ENCODE measurements at places on chromosomes 4 and X.

DNA sequence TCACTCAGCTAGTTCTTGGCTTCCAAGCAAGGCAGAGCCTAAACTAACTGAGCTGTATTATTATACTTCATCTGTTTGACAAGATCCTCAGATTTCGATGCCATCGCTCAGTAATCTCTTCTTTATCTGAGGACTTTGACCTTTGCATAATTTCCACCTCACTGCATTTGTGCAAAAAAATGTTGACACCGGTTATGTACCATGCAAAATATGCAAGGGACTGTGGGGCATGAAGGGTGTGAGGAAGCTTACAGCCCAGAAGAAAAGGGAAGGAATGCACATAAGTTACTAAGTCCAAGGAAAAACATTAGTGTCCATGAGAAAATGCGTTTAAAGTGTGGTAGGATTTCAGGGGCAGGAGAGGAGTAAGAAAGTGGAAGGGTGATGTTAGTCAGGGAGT is 295.4 kb downstream of the PACRGL start:
- no peak for DNase-seq

GRCh38 chr4:3308691-3309090 is 15.9 kb downstream of the RGS12 start:
- no peak for DNase-seq

GRCh38 chr4:20109391-20109790 is 142.3 kb upstream of the SLIT2 start:
- no peak for DNase-seq

DNA sequence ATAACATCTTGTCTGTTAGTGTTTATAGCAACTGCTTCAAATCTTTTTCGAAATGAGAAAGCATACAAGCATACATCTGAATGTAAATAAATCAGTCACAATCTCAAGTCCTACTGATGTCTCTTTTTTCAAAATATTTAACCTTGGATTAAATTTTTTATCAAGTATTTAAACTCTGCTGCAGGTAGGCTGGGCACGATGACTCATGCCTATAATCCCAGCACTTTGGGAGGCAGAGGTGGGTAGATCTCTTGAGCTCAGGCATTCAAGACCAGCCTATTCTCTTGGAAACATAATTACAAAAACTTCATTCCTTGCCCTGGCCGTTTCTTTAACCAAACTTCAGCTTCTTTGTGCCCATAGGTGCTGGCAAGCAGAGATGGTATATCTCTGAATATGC is 540.3 kb upstream of the GALNT7 start:
- DNase-seq: no peak

DNA sequence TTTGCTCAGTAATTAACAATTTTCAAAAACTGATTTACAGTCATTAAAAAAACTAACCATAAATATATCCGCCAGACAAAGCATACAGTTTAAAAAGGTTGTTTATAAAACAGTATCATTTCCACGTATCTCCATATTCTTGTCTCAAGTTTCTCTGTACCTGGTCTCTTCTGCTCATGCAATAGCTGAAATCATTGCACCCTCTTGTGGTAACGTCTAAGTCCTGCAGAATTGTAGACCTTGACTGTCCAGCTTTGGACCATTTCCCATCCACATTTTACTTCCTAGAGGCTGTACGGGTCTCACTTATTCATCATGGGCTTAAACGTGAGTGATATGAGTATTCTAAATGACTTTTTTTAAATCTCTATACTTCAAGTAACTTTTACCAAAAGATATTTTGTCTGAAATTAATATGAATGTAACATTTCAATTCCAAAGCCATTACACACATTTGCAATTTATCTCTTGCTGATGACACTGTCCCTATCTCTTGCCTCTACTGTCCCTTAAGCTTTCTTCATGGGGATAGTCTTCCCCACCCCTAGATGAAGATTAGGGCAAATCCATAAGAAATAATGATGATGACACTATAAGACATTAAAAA is 118.5 kb downstream of the BTC start:
- peak; percentile 51 for DNase-seq

DNA sequence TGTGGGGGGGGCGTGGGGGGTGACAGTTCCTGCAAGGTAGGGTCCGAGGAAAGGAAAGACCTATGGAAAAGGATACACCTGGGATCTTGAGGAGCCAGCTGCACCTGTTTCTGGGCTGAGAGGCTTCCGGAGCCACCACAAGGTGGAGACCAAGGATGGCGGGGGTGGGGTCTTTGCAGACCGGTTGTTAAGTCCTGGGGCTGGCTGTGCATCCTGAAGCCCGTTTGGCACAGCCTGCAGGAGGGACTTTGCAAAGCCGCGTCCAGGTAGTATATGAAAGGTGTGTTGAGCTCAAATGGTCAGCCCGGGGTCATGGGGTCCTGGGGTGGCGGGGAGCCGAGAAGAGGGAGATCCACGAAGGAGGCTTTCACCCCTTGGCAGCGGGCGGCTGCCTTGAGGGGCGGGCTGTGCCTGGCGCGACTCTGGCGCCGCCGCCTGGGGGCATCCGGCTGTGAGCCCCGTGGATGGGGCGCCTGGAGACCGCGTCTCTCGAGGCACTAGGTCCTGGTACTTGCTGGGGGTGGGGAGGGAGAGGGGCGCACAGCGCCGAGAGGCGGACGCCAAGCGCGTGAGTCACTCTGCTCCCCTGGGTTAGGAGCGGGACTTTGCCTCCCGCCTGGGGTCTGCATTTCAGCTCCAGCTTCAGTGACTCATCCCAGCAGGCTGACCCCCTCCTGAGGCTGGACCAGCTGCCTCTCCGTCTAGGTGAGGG is 58.2 kb upstream of the DYNLT3 start:
- DNase-seq: peak; percentile 46

GRCh38 chrX:77640702-77641101 is 145.3 kb downstream of the ATRX start:
- DNase-seq: no peak

- DNase-seq: no peak
Observed at GRCh38 chr4:30943356-30943755, 223.2 kb downstream of the PCDH7 start.

DNA sequence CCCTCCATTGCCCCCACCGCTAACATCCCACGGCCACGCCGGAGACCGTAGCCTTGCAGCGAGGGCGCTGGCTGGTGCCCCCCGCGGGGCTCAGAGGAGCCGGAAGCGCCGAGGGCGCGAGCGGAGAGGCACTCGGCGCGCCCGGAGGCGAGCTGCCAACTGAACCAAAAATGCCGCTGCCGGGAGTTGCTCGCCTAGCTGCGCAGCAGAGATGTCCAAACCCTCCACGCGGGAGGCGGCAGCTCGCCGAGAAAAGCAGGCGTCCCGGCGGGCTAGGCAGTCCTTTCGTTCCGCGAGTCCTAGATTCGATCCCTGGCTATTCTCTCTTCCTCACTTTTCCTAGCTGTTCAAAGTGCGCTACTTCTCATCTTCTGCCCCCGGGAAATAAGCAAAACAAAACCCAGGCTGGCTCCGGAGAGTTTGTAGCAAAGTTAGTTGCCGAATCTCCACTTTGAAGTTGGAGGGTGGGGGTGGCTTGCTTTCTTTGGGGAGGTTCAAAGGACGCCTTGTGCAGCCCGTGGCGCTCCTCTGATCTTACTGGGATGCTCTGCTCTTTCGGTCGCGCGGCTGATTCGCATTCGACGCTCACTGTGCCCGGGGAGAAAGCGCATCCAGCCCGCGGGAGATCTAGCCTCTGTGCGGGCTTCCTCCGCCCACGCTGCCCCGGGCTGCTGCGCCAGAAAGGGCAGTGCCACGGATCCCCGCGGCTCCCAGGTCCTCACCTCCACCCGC is 723 bp downstream of the NKX6-1 start:
- DNase-seq: peak; percentile 75

- peak; percentile 81 for DNase-seq
Observed at GRCh38 chrX:101595739-101596419, 21.9 kb downstream of the ARMCX6 start.

- DNase-seq: no peak
Observed at GRCh38 chr4:158825433-158826036, 56.7 kb downstream of the FNIP2 start.

- no peak for DNase-seq
Observed at GRCh38 chr4:81652069-81652478, 180.4 kb upstream of the RASGEF1B start.

GRCh38 chrX:11537141-11537540 is 128.6 kb downstream of the ARHGAP6 start:
- no peak for DNase-seq

DNA sequence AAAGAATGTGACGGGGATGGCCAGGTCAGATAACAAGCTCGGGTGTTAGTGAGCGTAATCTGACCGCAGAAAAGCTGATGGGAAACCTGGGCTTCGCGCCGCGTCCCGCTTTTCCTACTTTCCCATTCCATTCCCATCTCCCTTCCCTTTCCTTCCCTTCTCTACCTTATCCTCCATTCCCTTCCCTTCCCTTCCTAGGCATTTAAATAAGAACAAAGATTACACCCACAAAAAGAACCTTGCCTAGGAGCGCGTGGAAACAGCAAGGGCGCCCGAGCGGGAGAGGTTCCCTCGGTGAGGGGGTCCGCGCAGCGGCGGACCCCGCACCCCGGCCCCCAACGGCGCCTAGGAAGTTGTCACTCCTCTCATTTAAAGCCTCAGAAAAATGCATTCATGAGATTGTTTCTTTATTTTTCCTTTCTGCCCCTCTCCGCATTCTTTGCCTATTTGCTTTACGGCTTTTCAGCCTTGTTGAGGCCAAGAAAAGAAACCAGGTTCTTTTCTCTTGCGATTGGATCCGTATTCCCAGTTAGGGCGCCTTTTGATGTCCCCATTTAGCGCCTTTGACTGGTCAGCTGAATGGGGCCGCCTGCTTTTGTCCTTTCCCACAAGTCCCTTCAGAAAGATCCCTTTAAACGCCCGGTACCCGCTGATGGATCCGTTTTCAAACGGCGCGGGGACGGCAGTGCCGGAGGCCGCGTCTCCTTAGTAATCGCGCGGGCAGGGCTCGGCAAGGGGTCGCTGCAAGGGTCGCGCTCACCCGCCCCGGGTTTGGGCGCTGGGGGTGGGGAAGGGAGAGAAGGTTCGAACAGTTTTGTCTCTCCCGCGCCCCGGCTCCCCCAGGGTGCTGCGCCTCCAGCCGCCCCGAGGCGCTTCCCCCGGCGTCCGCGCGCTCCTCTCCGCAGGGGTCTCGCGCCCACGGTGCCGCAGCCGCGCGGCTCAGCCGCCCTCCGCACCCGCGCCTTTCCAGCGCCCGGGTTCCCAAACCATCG is 54.1 kb upstream of the TMEM33 start:
- peak; percentile 74 for DNase-seq

- no peak for DNase-seq
Observed at GRCh38 chrX:20144491-20144890, 2.9 kb upstream of the EIF1AX start.

DNA sequence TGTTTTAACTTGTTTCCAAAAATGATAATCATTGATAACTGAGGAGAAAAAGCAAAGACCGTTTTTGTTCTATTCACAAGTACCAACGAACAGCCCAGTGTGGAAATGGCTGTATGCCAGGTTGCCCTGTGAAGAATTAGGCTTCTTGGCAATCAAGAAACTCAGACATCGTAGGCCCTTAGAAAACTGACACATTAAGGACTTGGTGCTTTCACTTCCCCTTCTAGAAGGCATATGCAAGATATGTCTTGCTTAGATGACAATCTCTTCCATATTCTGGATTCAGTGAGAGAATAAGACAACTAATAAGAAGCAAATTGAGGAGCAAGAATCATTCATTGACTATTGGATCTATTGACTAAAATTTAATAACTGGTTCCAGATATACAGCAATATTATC is 56.6 kb downstream of the ANAPC10 start:
- no peak for DNase-seq

- no peak for DNase-seq
Observed at GRCh38 chr4:17427991-17428390, 83.9 kb downstream of the QDPR start.

- no peak for DNase-seq
Observed at GRCh38 chrX:46582325-46582724, 8.8 kb downstream of the CHST7 start.

GRCh38 chr4:165325732-165326512 is 1.5 kb upstream of the MSMO1 start:
- DNase-seq: peak; percentile 39

- DNase-seq: no peak
Observed at GRCh38 chr4:129532573-129532972, 436.6 kb downstream of the C4orf33 start.

GRCh38 chr4:77040270-77040669 is 35.5 kb downstream of the CCNI start:
- no peak for DNase-seq

DNA sequence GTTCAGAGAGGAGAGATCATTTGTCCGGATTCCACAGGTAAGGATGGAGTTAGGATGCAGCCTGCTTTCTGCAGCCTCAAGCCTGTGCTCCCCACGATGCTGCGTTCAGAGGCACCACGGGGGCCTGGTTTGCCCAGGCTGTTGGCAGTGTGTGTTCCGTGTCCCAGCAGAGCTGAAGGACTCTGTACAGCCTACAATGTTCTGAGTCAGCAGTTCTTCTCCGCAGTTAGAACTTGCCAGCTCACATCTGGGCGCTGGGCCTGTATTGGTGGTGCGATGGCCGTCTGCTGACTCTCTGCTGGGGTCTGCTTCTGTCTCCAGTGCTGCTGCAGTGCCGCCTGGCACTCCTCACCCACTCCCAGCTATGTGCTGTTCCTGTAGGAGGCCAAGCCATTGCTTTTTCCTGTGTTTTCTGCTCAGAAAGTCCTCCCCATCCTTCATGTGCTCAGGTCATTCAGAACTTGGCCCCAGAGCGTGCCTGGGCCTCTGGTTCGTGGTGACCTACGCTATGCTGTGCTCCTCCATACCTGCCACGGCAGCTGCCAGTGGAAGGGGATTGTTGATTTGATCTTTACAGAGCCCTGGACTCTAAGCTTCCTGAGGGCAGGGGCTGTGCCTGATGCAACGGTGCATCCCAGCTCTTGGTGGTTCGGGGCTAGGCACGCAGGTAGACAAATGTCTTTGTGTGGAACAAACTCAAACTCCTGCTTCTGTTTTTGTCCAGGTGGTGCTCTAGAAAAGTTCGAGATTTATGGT is 42.6 kb upstream of the TADA2B start:
- no peak for DNase-seq

DNA sequence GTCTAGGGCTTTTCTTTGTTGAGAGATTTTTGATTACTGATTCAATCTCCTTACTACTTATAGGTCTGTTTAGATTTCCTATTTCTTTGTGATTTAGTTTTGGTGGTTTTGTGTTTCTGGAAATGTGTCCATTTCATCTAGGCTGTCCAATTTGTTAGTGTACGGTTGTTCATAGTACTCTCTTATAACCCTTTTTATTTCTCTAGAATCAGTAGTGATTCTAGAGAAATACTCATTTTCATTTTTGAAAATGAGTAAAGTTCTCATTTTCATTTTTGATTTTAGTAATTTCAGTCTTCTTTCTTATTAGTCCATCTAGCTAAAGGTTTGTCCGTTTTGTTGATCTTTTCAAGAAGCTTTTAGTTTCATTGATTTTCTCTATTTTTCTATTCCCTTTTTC is 7.5 kb downstream of the IL13RA1 start:
- no peak for DNase-seq

- DNase-seq: no peak
Observed at GRCh38 chr4:174538876-174539250, 16.6 kb upstream of the HPGD start.

- no peak for DNase-seq
Observed at GRCh38 chrX:129945131-129945530, 37.3 kb upstream of the BCORL1 start.

Data from eye (tissue), 1 donor.